Memory B cell (primary cell): ENCODE measurements at places on chromosomes 13 and 19.

DNA sequence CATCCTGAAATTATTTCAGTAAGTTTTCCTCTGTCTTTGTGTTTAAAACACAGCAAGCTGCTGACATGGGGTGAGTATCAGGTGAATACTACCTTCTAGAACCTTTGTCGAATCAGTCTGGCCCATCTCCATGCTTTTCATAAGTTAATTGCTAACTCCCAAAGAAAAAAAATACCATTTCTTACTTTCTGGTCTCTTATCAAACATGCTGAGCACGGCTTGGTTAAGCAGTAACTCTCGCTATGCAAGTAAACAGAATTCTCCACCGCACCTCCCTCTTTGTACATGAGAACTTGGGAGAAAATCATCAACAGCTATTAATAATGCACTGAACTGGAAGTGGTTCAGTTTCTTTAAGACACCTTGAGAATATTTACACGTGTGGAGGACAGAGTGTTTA lies 88.6 kb downstream of the FGF9 start:
- H3K27ac ChIP-seq, result no peak overlapping the region
- DNase-seq, result no peak
- no peaks in the 10 kb centered on the region for H3K36me3 ChIP-seq
- no peak overlapping the region for H3K4me3 ChIP-seq
- no peaks in the 10 kb centered on the region for H3K4me1 ChIP-seq

DNA sequence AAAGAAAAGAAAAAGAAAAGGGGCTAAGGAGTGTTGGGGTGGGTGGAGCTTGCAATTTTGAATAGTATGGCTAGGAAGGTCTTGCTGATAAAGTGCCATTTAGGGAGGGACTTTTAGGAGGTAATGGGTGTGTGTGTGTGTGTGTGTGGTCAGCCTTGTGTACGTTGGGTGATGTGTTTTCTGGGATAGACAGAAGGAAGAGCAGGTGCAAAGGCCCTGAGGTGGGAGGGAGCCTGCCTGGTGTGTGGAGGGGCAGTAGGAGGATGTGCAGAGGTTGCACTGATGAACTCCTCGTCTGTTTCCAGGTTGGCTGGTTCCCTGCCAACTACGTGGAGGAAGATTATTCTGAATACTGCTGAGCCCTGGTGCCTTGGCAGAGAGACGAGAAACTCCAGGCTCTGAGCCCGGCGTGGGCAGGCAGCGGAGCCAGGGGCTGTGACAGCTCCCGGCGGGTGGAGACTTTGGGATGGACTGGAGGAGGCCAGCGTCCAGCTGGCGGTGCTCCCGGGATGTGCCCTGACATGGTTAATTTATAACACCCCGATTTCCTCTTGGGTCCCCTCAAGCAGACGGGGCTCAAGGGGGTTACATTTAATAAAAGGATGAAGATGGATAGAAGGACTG lies 30.5 kb upstream of the ADGRE1 start:
- peaks cover 29% of the 10 kb centered on the region for H3K36me3 ChIP-seq
- peak overlapping the region; percentile 40 for H3K27ac ChIP-seq
- DNase-seq, result no peak

DNA sequence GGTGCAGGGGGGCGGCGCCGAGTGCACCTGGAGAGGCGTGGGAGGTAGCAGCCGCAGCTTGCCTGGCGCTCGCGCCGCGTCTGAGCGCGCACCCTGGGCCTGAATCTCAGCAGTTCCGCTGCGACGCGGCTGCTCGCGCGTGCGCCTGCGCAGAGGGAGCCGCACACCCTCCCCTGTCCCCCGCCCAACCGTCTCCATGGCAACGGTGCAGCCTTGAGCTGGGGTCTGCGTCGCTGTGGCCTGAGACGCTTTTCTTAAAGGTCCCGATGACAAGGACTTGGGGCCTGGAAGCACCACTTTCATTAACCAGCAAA lies at the start of gene PNMA8B:
PNMA8B (minus strand) TSS at position 82 of the 314 bp plus-strand sequence. CDS start 402 bp downstream, outside the sequence.
- DNase-seq, result no peak
- H3K27ac ChIP-seq, result no peak within 1 kb of the TSS
- peaks cover 16% of the 10 kb centered on the region for H3K4me1 ChIP-seq
- peaks cover 33% of the 10 kb centered on the region for H3K27me3 ChIP-seq
- peak within 1 kb of the TSS; percentile 78 for H3K4me3 ChIP-seq

GRCh38 chr13:101986316-101986715 lies 415.5 kb downstream of the FGF14 start:
- no peak overlapping the region for H3K4me3 ChIP-seq
- H3K27me3 ChIP-seq, result no peaks in the 10 kb centered on the region
- no peaks in the 10 kb centered on the region for H3K4me1 ChIP-seq
- H3K36me3 ChIP-seq, result no peaks in the 10 kb centered on the region
- no peak overlapping the region for H3K27ac ChIP-seq
- DNase-seq, result no peak

DNA sequence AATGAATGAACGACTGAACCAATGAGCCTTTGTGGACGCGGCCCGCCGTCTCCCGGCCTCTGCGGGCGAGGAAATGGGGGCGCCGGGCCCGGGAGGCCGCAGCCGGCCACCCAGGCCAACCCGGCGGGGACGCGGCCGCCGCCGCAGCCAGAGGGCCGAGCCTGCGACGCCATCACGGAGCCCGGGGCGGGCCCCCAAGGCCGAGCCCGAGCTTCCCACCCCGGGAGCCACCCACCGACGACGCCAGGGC lies 216 bp downstream of the SUGP2 start:
- H3K27ac ChIP-seq, result no peak overlapping the region
- H3K36me3 ChIP-seq, result peaks cover 5% of the 10 kb centered on the region
- peak overlapping the region; percentile 87 for H3K4me3 ChIP-seq
- no peak for DNase-seq
- H3K4me1 ChIP-seq, result peaks cover 15% of the 10 kb centered on the region

- peaks cover 15% of the 10 kb centered on the region for H3K4me1 ChIP-seq
- no peak overlapping the region for H3K27ac ChIP-seq
- no peak overlapping the region for H3K4me3 ChIP-seq
- DNase-seq, result no peak
- H3K36me3 ChIP-seq, result no peaks in the 10 kb centered on the region
- H3K27me3 ChIP-seq, result peaks cover 6% of the 10 kb centered on the region
Observed at GRCh38 chr13:51500687-51501086, 47.9 kb upstream of the INTS6 start.

DNA sequence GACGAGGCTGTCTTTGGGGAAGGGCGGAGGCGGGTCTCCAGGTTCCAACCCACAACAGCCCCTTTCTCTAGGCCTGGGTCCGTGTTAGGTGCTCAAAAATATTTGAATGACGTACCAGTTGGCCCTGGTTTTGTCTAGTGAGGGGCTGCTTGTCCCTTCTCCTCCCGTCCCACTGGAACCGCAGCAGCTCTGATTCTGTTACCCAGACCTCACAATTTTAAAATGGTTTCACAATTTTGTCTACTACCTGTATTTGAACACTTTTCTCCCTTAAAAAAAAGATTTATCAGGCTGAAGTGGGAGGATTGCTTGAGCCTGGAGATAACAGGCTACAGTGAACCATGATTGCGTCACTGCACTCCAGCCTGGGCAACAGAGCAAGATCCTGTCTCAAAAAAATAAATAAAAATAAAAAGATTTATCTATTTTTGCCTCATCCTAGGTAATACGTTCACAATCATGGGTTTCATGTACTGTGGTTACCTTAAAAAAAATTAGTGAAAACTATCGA lies 1.3 kb upstream of the IRF2BP1 start:
- peak overlapping the region; percentile 89 for H3K27ac ChIP-seq
- H3K4me1 ChIP-seq, result peaks cover 9% of the 10 kb centered on the region
- no peak for DNase-seq
- no peaks in the 10 kb centered on the region for H3K27me3 ChIP-seq

DNA sequence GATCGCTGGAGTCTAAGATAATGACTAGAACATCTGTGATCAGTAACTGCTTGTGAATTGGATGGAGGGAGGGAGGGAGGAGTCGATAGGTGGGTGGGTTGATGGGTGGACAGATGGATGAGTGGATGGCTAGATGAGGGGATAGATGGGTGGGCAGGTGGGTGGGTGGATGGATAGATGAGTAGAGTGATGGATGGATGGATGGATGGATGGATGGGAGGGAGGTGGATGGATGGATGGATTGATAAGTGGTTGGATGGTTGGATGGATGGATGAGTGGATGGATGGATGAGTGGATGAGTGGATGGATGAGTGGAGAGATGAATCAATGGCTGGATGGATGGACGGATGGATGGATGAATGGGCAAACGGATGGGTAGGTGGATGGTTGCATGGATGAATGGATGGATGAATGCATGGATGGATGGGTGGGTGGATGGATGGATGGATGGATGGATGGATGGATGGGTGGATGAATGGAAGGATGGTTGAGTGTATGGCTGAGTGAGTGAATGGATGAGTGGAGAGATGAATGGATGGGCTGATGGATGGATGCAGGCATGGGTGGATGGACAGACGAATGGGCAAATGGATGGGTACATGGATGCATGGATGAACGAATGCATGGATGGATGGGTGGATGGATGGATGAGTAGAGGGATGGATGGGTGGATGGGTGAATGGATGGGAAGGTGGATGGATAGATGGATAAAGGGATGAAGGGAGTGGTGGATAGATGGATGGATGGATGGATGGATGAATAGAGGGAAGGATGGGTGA lies 44.0 kb upstream of the NFIC start:
- H3K36me3 ChIP-seq, result no peaks in the 10 kb centered on the region
- H3K4me3 ChIP-seq, result no peak overlapping the region
- H3K4me1 ChIP-seq, result peaks cover 8% of the 10 kb centered on the region
- peaks cover 22% of the 10 kb centered on the region for H3K27me3 ChIP-seq
- DNase-seq, result no peak
- no peak overlapping the region for H3K27ac ChIP-seq

DNA sequence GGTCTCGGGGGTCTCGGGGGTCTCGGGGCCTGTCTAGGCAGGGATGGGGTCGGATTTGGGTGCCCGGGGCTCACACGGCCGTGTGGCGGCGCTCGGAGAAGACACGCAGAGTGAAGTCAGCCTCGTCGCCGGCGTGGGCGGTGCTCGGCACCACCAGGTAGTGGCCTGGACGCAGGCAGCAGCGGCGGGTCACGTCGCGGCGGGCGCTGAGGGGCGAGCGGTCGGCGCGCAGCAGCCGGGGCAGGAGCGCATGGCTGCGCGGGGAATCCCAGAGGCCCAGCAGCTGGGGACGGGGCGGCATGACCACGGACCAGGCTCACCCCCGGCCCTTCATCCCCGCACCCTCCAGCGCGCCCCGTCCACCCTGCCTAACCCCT lies 8.2 kb downstream of the CAPN12 start:
- peak; percentile 64 for DNase-seq
- no peaks in the 10 kb centered on the region for H3K27me3 ChIP-seq
- peaks cover 25% of the 10 kb centered on the region for H3K4me1 ChIP-seq
- peak overlapping the region; percentile 84 for H3K4me3 ChIP-seq

- H3K4me1 ChIP-seq, result no peaks in the 10 kb centered on the region
- peaks cover 12% of the 10 kb centered on the region for H3K27me3 ChIP-seq
- no peak overlapping the region for H3K27ac ChIP-seq
Observed at GRCh38 chr13:110229905-110230563, 76.9 kb downstream of the COL4A1 start.

DNA sequence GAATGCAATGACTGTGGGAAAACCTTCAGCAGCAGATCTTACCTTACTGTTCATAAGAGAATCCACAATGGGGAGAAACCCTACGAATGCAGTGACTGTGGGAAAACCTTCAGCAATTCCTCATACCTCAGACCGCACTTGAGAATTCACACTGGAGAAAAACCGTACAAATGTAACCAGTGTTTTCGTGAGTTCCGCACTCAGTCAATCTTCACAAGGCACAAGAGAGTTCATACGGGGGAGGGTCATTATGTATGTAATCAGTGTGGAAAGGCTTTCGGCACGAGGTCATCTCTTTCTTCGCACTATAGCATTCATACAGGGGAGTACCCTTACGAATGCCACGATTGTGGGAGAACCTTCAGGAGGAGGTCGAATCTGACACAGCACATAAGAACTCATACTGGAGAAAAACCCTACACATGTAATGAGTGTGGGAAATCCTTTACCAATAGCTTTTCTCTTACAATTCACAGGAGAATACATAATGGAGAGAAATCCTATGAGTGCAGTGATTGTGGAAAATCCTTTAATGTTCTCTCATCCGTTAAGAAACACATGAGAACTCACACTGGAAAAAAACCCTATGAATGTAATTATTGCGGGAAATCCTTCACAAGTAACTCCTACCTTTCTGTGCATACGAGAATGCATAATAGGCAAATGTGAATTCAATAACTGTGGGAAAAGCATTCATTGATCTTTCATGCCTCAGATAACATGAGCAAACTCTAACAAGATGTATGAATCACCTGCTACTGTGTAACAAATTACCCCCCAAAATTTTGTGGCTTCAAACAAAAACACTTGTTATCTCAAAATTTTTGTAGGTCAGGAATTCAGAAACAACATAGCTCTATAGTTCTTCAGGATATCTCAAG lies 13.8 kb downstream of the ZNF557 start:
- DNase-seq, result no peak
- H3K4me1 ChIP-seq, result no peaks in the 10 kb centered on the region
- no peaks in the 10 kb centered on the region for H3K27me3 ChIP-seq
- H3K27ac ChIP-seq, result no peak overlapping the region
